ENCODE measurements at places on chromosomes 16 and 17.
A peak's percentile ranks its signal among the peaks of the same experiment; 100 is the strongest.

DNA sequence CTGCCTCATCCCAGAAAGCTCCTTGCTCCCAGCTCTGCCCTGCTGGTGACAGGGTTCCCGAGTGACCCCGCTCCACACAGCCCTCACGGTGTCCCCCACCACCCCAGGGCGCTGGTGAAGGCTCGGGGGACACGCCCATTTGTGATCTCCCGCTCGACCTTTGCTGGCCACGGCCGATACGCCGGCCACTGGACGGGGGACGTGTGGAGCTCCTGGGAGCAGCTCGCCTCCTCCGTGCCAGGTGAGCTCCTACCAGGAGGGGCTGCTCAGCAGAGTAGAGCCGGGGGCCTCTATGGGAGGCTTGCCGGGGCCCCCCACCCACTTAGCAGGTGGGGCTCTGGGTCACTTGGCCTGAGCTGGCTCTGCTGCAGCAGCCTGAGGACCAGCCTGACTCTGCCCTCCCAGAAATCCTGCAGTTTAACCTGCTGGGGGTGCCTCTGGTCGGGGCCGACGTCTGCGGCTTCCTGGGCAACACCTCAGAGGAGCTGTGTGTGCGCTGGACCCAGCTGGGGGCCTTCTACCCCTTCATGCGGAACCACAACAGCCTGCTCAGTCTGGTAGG is 11.2 kb downstream of the GAA start:
- DNase-seq: no peak

GRCh38 chr16:680625-680945 is 375 bp downstream of the STUB1 start:
- no peak for DNase-seq

DNA sequence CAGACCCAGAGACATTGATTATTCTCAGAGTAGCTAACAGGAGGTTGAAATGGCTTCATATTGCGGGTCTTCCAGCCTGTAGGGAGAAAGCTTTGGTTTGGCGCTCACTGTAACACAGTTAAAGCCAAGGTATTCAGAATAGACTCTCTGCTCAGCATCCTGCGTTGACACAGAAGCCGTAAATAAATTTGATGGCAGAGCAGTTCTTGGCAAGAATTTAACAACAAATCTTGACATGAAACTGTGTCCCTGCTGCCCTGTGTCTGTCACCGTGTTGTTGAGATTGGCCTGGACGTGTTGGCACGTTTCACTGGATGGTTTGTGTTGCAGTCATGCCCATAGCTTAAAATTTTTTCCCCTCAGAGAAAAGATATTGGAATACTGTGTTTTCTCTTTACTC is 359.6 kb downstream of the SNX29 start:
- DNase-seq: no peak

DNA sequence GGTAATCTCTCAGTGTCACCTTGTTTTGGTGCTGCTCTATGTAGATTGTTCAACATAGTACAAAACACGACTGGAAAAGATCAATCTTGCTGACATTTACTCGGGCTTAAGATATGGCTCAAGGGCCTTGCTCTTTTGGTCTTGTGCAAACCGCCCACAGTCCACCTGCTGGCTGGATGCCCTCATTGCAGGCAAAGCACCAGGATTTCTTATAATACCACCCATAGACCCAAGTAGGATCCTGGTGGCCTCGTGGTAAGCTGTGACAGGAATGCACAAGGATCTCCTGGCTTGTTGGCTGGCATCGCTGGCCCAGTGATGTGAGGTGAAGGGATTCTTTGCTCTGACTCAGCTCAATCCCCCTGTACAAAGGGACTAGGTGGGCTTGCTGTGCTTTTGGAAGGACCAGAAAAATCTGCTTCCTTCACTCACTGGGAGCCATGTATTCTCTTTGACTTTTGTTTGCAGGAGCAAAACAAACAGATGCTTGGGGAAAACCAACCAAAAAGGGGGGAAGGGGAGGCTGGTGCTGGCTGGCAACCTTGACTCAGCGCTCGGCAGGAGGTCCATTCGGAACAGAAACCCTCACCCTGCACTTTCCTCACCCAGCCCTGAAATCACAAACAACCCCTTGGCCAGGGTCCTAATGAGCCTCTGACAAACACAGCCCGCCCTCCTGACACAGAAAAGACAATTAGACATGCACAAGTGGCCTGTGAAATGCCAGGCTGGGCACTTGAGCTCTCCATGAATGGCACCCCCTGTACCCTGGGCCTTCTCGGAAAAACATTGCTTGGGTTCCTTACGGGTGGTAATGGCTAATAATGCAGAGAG is 36.6 kb upstream of the MED9 start:
- DNase-seq: peak; percentile 77

- DNase-seq: no peak
These were observed 14.7 kb downstream of the MPG start for GRCh38 chr16:92431-93339.

DNA sequence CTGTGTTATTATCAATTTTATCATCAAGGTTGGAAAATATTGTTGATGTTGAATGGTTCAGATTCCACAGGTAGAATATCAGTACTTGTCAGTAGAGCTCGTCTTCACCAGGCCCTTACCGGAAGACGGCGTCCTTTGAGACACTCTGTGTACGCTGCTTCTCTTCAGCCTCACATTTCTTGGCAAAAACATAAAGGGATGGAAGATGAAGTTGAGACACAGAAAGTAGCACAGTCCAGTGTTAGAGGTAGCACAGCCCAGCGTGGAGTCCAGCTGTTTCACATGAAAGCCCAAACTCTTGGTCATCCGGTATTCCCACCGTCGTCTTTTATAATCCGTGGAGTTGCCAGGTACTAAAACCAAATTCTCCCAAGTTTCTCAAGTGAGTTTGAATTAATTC is 30.4 kb downstream of the ATP2C2 start:
- no peak for DNase-seq

DNA sequence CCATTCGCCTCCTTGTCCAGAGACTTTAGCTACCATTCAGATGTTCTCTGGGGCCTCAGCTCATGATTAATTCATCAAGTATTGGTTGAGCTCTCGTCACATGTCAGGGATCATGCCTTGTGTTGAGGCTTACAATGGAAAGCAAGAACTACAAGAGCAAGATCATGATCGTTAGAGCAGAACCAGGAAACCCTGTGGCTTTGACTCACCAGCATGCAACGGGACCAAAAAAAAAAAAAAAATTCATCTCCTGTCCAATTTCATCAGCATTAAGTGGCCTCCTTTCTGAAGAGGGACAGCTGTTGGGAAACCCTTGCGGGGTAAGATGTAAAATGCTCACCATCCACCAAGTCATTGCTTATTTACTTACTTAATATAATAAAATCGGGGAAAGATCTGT is 12.1 kb upstream of the USP10 start:
- no peak for DNase-seq

DNA sequence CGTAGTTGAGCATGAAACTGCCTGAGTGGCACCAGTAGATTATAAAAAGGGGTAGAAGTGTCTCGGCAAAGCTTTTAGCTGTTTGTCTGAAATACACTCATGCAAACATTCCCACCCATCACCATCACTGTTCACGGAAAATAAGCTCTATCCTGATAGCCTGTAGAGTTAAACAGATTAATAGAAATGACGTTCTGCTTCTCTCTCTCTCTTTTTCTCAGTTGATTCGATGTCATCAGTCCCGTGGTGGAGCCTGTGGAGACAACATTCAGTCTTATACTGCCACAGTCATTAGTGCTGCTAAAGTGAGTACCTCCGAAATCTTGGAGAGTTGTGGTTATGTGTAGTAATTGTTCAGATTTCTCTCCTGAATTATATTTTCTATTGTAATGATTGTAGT is 224.7 kb downstream of the BCAS3 start:
- no peak for DNase-seq

Measured in stimulated activated CD4-positive, alpha-beta T cell treated with anti-CD3 and anti-CD28 coated beads, Interleukin-12 subunit alpha, Interleukin-12 subunit beta, amount 100 ng/mL, for 24 hours (primary cell).